Activated naive CD4-positive, alpha-beta T cell treated with anti-CD3 and anti-CD28 coated beads, Interleukin-2, amount 50 U/mL, for 16 hours (primary cell): ENCODE measurements at places on chromosomes 7 and 10.

DNA sequence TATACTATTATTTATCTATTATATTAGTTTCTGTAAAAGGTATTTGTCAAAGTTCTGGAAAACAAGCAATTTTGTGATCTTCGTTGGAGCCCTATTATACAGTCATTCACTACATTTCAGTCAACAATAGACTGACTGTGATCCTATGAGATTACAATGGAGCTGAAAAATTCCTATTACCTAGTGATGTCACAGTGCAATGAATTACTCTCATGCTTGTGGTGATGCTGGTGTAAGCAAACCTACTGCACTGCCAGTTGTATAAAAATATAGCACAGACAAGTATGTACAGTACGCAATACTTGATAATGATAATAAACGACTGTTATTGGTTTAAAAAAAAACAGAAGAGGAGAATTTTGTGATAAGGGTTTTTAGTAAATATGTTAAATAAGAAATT is 21.4 kb downstream of the OR6V1 start:
- DNase-seq = no peak

DNA sequence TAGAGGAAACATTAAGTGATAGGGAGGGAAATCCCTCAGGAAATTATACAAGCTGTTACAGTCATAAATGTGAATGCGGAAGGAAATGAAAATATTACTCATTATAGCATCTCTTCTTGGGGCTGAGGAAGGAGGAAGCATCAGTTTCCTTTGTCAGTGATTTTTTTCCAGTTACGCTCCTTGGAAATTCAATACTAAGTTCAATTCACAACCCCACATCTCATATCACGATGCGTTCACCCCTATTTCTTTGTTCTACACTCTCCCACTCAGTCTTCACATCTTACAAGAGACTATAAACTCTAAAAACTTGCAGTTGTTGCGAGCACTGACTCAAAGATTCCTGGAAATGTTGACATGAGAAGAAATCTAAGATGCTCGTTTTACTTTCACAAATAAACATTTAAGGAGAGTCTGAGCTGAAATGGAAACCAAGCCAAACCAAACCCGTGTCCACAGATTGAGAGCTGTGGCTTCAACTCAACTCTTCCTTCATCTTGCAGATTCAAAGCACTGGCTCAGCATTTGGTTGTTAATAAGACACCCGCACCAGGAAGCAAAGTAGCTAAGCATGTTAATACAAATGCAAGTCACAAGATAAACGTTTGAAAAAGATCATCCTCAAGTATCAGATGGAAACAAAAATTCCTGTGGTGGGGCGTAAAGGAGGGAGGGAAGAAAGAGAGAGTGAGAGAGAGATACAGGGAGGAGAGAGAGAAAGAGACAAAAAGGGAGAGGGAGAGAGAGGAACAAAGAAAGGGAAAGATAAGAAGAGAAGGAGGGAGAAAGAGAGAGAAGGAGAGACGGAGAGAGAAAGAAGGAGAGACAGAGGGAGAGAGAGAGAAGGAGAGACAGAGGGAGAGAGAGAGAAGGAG is 150.0 kb upstream of the RSU1 start:
- DNase-seq = no peak

GRCh38 chr10:7130191-7130911 is 280.5 kb downstream of the SFMBT2 start:
- no peak for DNase-seq

DNA sequence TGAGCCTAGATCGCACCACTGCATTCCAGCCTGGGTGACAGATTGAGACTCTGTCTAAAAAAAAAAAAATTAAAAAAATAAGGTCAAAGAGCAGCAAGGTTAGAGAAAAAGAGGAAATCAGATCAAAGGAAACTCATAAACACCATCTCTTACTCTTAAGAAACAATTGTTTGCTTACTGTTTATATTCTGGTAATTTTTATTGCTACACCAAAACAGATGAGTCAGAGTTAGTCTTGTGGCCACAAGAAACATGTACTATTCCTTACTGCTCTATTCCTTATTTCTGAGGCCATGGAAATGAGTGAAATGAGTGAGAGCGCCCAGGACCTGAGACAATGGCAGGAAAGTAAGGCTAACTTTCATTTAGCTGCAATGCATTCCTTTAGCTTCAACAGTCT is 387.3 kb downstream of the HPSE2 start:
- no peak for DNase-seq

- no peak for DNase-seq
Measured at GRCh38 chr7:83118347-83119025, 44.2 kb downstream of the PCLO start.

DNA sequence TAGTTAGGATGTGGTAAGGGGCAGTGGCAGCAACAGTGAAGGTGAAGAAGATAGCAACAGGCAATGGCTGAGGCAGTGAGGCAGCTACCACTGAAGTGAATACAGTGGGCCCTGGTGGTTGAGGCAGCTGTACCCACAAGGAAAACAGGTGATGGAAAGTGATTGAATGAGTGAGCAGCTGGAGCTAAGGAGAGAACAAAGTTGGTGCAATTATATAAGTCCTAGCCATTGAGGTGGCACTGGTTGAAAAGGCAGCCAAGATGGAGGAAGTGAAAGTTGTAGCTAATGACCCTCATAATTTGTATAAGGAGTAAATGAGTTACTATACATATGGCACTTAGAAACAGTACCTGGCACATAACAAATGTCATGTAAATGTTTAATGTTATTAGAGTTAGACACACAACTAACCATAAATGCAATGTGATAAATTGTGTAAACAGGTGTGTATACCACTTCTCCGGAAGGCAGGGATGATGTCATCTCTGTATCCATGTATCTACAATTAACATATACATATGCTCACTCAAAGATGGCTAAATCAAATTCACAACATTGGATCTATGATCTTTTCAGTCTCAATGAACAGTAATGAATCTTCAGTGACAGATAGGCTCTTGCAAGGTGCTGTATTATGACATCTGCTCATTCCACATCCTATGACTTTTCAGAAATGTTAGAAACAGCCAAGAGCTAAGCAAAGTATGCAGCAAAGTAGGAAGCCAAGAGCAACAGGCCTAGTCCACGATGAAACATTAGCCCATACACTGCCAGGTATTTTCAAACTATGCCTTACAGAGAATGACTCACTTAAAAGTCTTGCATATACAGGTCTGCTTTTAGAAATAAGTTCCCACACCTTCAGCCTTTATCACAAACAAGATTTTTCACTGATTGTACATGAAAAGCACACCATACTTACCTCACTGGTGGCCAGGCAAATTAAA is 10.7 kb downstream of the XPNPEP1 start:
- no peak for DNase-seq

GRCh38 chr10:112362833-112363232 is 11.1 kb upstream of the ACSL5 start:
- DNase-seq = no peak

GRCh38 chr10:114402871-114403540 is 1.3 kb downstream of the AFAP1L2 start:
- no peak for DNase-seq

DNA sequence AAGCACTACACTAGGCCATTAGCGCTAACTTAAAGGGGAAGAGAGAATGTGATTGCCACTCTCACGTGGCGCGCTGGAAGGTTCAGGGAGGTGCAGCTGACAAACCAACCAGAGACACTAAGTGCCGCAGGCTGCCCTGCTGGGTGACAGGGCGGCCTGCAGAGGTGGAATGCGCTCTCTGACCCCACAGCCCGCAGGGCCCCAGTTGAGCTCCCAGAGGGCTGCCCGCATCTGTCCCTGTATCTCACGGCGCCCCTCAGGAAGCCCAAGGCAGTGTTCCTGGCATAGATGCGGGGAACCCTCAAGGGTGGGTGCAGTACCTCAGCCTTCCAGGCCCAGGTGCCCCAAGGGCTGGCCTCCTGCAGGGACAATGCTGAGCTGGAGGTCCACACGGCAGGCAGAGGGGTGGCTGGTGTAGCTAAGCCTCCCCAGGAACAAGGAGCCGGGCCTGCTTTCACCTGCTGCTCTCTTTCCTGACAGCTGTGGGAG is 66.6 kb downstream of the CALML3 start:
- no peak for DNase-seq

DNA sequence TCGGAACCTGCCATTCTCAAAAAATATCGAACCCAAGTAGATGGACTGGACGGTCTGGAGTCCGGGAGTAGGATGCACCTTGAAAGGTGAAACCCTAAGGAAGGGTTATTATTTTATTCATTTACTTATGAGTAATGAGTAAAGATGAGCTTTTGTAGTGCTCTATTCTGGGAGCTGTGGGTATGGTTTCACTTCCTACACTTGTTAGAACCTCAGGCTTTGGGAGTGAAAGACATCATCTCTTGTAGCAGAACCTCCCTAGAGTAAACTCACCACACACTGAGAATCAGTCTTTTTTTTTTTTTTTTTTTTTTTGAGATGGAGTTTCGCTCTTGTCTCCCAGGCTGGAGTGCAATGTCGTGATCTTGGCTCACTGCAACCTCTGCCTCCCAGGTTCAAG is 389.4 kb upstream of the AUTS2 start:
- no peak for DNase-seq

DNA sequence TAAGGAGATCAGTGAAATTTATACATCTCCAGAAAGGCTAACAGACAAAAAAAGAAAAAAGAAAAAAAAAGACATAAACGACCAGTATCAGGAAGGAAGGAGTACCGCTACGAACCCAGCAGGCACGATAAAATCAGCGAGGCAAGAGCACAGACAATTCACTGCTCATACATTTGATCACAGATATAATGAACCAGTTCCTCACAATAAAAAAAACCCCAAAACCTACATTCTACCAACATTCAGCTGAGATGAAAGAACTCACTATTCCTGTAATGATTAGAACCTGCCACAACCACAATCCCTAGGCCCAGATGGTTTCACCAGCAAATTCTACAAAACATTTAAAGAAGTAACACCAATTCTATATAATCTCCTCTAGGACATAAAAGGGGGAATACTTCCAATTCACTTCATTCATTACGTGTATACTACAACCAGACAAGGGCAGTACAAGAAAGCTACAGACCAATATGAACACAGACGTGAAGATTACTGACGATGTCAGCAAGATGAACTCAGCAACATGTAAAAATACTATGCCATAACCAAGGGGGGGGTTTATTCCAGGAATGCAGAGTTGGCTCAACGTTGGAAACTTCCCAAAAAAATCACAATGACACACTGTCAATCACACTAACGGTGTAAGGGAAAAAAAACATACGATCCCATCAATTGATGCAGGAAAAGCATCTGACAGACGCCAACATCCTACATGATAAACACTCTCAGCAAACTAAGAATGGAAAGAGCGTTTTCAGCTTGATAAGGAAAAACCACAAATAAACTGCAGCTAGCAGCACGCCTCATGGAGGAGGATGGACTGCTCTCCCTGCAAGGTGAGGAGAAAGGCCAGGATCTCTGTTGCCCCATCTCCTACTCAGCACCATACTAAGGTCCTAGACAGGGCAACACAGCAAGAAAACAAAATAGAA is 256.2 kb downstream of the ELFN1 start:
- peak; percentile 38 for DNase-seq

DNA sequence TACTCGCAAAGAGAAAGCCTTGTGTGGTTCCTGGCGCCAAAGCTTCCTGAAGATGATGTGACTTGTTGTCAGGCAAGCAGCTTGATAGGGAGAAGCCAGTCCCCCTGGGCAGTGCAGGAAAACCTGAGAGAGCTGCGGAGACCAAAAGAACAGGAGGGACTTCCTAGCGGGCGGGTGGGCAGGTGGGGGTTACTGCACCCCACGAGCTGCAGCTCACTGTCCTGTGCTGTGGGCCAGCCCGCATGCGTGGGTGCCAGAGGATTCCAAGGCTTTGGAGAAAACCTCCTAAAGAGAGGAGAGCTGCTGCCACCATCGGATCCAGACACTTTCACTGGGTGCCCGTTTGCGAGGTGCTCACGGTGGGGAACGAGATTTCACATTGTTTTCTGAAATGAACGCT is 145.1 kb downstream of the ACTR3B start:
- DNase-seq = no peak

GRCh38 chr7:13130321-13130720 is 442.9 kb downstream of the ARL4A start:
- no peak for DNase-seq

DNA sequence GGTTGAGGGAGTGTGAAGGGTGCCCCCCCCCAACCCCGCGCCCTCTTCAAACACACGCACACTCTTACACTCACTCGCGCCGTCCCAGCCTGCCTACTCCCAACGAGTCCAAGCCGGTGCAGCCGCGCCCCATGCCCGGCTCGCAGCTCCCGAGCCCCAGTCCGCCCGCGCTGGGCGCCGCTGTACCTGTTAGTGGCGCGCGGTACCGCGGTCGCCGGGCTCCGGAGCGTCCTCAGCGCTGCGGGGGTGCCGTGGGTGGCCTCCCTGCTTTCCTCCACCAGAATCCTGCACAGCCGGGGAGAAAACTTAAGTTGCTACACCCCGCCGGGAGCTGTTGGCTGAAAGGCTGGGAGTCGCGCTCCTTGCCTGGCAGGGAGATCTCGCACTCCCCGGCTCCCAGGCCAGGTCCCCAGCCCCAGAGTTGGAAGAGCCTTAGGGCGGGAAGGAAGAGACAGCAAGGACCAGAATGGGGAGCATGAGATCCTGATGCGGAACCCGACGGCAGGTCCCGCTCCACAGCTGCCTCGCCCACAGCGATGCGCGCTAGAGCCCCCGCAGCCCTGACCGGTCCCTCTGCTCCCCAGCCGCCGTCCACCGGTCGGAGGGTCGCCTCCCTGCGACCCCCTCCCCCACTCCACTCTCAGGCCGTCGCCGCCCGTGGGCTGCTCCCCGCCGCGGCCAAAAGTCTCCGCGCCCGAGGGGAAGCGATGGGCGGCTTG is 863 bp downstream of the ST8SIA6 start:
- DNase-seq = peak; percentile 41

- no peak for DNase-seq
Measured at GRCh38 chr7:149291036-149291780, 29.2 kb downstream of the ZNF783 start.

- no peak for DNase-seq
Measured at GRCh38 chr10:123559823-123560092, 106.4 kb upstream of the GPR26 start.

DNA sequence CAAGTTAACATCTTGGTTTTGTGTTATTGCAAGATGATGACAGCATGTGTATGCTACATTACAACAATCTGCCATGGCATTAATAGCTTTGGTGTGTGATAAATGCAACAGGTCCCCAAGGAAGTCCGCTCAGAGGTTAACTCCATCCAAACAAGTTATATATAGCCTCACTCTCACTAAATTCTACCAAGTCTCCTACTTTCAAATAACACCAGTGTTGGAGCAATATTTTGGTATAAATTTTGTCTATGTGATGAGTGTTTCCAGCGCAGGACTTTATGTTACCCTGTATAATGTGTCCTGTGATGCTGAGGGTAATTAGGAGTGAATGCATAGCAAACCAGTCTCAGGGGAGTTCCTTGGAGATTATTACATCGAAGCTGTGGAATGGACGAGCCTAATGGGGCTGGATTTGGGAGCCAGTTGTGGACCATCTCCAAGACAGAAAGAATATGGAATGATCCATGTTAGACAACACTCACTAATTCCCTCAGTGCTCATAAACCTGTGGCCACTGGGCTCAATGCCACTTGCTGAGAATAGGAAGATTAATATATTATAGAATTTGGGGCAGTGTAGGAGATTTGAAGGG is 127.6 kb upstream of the CXCL12 start:
- no peak for DNase-seq
